ENCODE measurements at places on chromosomes 1 and 21.

DNA sequence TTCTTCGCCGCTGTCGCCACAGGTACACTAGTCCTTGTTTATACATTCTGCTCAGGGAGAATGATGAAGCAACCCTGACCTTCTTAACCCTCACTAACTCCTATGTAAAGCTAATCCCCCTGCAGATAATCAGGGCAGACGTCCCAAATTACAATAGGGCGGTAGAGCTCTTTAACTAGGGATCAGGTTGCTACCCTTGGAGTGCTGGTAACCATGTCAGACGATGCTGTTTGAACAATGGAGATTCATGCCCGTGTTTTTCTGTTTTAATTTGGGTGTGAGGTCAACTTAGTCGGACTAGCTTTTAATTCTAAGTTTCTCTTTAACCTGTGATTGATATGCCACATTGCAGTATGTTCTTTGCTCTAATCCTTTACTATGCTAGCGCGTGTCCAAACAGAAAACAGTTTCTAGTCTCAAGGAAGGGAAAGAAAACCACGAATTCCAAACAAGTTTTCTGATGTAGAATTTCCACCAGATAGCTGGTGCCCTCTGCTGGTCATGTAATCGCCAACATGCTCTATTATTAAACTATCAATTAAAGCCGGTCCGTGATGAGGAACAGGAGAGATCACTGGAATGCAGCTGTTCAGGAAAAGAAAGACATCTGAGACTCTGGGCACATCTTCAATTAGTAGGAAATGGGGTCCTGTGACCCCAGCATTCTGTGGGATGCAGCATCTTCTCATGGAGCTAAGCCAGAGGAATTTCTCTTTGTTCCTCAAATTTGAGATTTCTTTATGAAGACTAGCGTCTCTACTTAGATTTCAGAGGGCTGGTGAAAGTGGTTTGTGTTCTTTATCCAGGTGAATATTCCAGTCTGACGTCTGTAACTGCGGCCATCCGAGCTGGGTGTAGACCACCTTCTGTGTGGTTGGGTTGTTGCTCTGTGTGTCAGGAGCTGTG lies 18.3 kb upstream of the VAMP3 start:
- DNase-seq = peak; percentile 54

GRCh38 chr1:108504447-108504846 lies 54.3 kb downstream of the NBPF6 start:
- no peak for DNase-seq

- no peak for DNase-seq
Measured at GRCh38 chr1:18599086-18599485, 31.6 kb upstream of the PAX7 start.

- DNase-seq = no peak
Measured at GRCh38 chr1:182965096-182965495, 12.1 kb upstream of the SHCBP1L start.

GRCh38 chr1:96633695-96634094 lies 87.9 kb upstream of the PTBP2 start:
- DNase-seq = no peak

DNA sequence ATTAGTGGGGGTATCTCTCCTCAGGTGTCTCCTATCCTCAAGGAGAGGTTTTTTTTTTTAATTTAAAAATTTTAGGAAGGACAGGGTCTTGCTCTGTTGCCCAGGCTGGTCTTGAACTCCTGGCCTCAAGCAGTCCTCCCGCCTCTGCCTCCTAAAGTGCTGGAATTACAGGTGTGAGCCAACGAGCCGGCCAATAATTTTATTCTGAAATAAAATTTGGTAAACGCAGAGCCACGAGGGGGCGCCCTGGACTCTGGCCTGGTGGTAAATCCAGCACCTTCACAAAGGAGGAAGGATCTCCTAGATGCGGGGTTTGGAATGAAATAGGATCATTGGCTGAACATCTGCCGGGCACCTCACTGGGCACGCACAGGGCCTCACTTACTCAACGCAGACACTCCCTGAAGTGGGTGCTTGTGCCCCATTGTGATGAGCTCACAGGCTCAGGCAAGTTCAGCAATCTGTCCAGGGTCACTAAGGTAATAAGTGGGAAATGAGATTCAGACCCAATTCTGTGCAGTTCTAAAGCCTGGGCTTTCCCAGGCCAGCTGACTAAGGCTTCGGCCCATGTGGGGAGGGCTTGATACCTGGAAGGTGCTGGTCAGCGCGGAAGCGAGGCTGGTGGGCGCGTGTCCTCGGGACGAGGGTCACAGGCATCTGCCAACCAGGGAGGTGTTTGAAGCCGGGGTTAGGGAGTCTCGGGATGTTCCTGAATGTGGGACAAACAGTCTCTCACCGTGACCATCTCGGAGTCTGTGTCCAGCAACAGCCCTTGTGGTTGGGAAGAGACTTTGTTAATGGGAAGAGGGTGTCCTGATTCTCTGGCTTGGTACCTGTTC lies 32.7 kb upstream of the ETV3 start:
- DNase-seq = peak; percentile 15

- no peak for DNase-seq
Measured at GRCh38 chr21:40610345-40610744, 236.6 kb downstream of the DSCAM start.

DNA sequence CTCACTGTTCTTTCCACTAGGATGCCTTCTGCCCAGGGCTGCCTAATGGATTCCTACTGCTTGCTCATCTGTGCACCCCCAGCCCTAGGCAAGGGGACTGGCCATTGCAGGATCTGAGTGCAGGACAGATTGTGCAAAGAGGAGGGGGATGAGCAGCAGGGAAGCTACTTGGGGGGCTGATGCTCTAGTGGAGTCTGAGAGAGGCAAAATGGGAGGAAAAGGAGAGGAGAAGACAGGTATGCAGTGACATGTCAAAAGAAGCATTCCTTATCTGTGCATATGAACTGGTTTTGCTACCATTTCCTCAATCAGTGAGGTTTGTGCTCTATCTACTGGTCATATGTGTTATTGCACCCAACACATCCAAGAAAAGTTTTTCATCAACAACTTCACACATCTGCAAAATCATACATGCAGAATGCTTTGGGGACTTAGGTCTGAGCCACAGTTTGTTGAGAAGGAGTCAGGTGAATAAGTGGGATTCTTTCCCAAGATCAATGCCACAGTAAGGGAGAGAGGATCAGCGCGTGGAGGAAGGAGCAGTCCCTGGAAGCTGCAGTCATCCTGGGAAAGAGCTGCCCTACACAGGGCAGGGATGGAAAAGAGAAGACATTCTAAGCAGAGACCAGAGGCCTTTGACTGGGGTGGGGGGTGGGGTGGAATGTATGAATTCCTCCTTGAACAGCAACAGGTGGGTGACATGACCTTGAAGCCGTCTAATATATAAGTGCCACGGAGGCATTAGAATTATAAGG lies 14.4 kb downstream of the SLC5A9 start:
- DNase-seq = peak; percentile 27

DNA sequence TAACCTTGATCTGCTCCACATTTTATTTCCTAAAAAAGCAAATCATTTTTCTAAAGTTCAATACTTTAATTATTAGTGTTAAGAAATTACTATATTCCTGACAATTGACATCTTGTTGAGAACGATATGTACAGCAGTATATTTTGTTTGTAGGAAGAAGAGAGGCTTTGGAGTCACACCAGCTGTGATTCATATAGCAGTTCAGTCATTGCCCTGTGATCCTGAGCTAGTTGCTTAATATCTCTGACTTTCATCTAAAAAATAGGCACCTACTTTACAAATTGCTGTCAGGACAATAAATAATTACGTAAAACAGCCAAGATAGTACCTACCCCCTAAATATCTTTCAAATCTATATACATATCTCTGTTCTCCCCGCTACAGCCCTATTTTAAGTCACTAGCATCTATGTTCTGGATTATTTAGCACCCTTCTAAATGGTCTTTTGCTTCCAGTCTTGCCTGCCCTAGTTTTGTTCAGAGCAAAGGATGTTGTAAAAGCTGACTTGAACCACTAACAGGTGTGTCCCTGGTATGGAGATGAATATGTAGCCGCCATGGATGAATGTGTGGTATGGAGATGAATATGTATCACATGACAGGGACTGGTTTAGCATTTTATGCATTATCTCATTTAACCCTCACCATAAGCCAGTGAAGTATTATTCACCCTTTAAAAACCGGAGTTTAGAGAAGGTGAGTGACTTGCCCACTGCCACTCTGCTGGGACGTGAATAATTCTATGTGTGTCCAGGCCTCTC lies 42.2 kb downstream of the RNF220 start:
- DNase-seq = no peak

DNA sequence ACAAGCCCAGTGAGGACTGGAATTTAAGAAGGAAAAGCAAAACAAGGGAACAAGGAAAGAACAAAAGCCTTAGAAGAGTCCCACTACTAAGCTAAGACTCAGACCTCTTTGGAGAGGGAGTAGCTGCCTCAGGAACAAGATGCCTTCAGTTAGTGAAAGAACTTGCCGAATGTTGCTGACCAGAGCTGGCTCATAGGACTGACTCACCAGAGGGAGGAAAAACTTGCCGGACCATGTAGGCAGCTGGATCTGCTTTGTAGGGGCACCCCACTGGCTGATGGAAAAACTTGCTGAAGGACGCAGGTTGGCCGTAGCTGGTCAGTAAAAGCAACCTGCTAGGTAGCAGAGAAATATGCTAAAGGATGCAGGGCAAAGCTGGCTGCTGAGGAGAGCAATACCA lies 15.3 kb upstream of the ZSWIM5 start:
- DNase-seq = no peak

DNA sequence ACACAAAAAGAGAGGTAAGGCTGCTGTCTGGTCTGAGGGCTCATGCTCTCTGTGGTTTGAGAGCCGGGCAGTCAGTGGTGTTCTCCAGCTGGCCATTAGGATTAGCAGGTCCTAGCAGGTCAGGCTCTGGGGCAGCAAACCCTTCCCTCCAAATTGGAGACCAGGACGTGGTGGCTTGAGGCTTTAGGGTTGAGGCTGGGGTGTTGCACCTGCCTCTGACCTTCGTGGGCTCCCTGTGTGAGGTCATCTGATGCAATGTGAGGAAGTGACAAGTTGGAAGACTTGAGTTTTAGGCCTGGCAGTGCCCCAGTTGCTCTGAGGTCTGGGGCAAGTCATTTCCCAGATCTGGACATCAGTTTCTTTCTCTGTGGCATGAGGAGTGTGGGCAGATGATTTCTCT lies 24.4 kb downstream of the SZRD1 start:
- no peak for DNase-seq

- peak; percentile 50 for DNase-seq
Measured at GRCh38 chr1:212760126-212760823, 31.3 kb downstream of the NSL1 start.

DNA sequence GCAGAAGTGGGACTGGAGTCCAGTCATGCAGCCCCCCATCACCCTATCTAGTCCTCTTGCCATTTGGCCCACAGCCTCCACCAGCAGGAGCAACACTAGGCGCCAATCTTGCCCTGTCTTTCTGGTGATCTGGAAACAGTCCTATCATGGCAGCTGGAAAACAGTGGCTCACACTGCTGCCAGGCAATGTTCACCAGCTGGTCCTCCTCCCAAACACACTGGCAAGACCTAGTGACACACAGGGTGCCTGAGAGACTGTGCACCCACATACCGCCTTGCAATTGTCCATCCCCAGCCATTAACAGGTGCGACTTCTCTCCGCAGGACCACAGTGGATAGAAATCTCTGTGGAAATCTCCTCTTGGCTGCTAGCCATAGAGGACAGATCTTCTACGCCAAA lies 105.5 kb downstream of the HIVEP3 start:
- no peak for DNase-seq

GRCh38 chr1:89199525-89200031 lies 836 bp upstream of the GBP4 start:
- no peak for DNase-seq

- no peak for DNase-seq
Measured at GRCh38 chr1:204421441-204421840, 9.8 kb upstream of the PPP1R15B start.

DNA sequence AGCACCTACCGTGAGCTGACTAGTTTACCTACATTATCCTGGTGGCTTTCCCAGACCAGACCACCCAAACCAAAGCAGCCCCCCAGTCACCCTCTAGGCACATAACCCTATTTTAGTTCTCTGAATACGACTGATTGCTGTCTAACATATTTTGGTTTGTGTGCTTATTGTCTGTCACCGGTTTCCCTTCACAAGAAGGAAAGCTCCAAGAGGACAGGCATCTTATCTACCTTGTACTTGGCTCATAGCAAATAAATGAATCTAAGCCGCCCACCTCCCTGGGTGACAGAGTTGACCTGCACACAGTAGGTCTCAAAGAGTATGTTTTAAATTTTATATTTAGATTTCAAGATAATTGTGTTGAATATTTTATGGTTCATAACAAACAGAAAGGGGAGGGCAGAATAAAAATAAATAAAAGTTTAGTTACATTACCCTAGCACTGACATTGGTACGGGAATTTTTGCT lies 904 bp upstream of the PRDX6 start:
- DNase-seq = no peak

DNA sequence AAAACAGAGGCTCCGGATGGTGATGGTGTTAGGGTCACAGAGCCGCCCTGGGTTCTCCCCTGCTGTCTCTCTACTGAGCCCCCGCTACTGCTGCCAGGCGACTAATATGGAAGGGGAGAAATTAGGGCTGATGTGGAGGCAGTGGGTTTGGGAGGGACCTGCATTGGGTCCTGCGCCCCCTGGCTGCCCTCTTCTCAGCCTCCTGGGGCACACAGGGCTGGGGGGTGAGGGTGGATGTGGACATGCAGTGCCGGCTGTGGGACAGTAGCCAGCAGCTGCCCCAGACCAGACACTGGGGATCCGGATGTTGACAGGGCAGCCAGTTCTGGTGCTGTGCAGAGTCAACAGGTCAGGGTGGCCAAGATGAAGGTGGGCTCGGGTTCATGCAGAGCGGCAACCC lies 1.5 kb upstream of the CLCNKB start:
- no peak for DNase-seq

- DNase-seq = no peak
Measured at GRCh38 chr21:15001857-15002606, 62.8 kb downstream of the NRIP1 start.

GRCh38 chr1:209587789-209588188 lies 4.3 kb downstream of the CAMK1G start:
- DNase-seq = no peak

DNA sequence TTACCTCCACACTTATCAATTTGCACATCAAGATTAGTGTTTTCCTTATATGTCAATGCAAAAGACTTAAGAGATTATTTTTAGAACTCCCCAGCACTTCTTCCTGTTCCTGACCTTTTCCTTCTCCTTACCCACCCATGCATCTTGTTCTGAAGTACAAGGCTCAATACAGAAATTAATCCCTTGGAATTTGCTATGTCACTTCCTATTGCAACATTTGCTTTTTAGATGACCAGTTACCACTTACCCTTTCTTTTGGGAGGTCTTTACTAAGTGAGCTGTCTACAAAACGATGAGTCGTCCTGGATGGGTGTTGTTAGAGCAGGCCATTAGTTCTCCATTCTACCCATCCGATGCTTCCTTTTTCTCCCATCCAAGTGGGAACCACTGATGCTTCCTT lies 221.2 kb downstream of the FMN2 start:
- no peak for DNase-seq

GRCh38 chr1:3596663-3597598 lies 14.4 kb downstream of the MEGF6 start:
- no peak for DNase-seq

- no peak for DNase-seq
Measured at GRCh38 chr1:186813420-186813819, 15.3 kb upstream of the PLA2G4A start.
